CD4-positive, alpha-beta memory T cell (primary cell): ENCODE measurements at places on chromosomes 3 and 15. TPM values are rescaled to one million over a fixed set of nuclear protein-coding genes. Genes with fewer than 3 reads are reported as not detected.
A peak's percentile ranks its signal among the peaks of the same experiment; 100 is the strongest.

GREM1 gene
- not detected for total RNA-seq

DNA sequence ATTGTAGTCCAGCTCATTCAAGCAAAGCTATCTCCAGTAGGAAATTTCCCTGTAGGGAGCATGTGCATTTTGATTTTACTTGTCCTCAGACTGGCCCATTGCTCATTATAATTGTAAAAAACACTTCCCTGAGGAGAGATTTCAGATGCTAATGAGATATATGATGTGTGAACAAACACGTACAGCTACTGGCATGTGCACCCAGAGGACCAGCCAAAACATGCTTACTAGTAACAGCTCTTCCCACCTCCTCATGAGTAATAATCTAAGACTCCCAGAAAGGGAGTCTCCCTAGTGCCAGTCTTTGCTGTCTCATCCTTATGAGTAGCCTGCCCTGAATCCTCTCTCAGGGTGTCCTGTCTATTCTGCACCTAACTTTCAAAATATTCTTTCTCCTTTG is 43.4 kb downstream of the FBXO22 start:
- no peak for DNase-seq

DNA sequence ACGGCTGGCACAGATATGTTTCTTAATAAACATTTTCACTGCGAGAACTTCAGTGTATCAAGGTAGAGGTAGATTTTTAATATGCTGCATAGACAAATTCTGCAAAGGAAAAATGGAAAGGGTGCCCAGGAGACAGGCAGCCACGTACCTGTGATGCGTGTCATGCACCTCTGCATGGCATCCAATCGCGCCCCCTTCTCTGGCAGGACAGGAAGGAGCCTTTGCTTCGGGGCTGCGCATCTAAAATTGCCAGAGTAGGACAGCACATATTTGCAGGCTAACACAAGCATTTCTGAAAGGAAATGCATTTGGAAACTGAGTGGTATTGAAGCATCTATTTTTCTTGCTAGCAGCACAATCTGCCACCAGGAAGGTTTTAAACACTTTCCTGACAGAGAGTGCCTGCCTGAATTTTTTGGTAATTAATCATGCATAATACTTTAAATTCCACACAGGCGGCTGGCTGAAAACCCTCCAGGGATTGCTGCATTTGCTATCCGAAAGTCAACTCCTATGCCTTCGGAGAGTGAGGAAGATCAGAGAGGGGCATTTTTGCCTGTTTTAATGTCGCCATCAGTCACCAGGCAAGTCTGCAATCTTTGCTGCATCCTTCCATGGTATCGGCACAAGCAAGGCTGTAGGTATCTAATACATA is 165.1 kb upstream of the ATP10A start:
- no peak for DNase-seq

DNA sequence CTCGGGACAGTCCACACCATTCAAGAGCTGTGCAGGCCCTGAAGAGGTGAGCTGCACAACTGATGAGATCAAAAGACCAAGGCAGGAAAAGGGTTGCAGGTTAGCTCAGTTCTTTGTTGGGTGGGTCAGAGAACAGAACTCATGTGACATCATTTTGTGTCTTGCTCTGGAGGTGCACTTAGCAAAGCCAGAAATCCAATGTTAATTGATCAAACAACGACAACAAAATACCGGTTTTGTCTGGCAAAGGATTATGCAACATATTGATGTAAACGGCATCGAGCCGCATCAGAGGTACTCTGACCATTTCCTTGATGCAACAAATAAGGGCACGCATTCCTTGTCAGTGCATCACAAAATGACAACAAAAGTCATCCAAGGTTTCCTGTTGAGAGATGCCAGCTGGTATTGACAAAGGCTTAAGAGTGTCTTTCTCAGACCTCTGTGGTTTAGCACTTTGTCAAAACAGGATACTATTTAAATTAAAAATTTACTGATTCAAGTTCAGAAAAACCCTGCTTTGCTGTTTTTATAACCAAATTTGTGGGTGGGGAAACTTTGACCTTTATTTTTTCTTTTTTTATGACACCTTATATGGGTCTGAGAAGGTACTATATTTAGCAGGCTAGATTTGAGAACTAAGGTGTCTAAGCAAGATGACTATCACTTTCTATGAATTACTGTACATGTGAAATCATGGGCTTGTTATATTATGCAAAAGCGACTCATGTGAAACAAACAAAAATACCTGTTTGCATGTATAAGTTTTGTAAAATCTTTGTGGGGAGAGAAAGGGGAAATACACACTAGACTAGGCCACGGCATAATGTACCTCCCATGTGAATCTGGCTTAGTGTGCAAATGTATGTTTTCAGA is 496.1 kb downstream of the FOXP1 start:
- DNase-seq: peak; percentile 90

DNA sequence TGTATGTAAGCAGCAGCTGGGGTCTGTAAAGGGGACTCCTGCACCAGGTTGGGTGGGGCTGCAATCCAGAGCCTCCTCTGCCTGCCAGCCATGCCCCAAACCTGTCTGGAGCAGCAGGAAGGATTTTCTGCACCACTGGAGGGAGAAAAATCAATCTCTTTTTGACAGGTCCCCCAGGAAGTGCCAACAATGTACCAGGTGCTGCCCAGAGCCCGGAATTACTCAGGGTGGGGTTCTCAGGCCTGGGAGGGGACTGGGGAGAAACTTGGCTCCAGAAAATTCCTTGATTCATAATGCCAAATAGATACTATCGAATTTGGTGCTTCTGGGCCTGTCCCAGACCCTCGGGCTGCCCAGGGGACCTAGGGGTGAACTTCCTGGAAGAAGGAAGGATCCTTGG is 52.6 kb downstream of the WNT7A start:
- DNase-seq: no peak

DNA sequence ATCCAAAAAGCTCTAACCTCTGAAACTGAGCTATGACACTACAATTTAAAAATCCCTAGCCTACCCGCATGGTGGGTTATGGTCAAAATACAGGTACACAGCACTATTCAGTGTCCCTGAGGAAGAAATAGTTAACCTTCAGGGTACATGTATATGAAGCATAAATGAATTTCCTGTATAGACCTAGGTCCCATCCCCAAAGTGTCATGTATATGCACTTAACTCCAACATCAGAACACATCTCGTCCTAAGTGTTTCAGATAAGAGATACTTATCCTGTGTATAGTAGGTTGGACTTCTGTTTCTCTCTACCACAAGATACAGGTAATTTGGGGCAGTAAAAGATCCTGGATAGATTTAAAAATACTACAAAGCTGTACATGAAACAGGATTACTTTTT is 6.4 kb downstream of the RPL14 start:
- no peak for DNase-seq

GRCh38 chr15:92809880-92810361 is 90.2 kb upstream of the CHD2 start:
- DNase-seq: peak; percentile 37

DNA sequence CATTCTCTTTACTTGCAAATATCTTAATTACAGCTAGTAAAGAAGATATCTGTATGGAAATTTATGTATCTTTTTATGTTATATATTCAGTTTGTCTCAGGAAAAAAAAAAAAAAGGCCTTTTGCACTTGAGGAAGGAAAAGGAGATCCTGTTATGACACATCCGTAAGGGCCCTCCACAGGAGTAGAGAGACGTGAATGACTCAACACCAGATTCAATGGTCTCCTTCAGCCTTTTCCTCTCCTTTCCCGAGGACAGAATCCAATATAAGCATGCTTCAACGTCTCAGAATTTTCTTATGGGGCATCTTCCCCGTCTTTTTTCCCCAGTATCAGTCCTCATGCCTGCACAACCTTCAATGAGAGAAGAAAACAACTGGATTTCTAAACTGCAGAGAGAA is 340.3 kb downstream of the NTRK3 start:
- DNase-seq: no peak

GRCh38 chr3:14532691-14533456 is 7.3 kb downstream of the GRIP2 start:
- DNase-seq: no peak

DNA sequence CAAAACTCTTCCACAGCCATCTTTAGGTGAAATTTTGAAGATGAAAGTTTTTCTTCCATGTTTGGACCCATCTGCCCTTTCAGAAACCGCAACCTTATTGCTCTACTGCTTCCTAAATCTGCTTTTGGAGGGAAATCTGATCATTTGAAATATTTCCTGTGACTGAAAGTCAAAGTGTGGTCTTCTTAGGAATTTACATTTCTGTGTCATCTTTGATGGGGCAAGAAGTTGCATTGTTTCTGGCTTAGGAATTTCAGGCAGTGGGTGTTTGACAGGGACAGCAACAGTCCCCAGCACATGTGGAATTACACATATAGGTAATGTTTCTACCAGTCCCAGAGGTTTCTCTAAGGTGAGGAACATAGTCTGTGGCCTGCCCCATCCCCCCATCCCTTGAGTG is 5.3 kb upstream of the TYRO3 start:
- DNase-seq: no peak
